ENCODE measurements at places on chromosomes 5 and 9. TPM values are rescaled to one million over a fixed set of nuclear protein-coding genes. Genes with fewer than 3 reads are reported as not detected.

The SKIC3 gene
- 68.1 TPM for total RNA-seq

The TRMO gene
- 28.5 TPM for total RNA-seq

The SSNA1 gene
- total RNA-seq = 85.2 TPM

The DNAJB5 gene
- total RNA-seq = 4.1 TPM

The IFNA13 gene
- not detected for total RNA-seq

All from thymus (tissue), 14 donors.